ENCODE measurements at places on chromosomes 12 and 14.

DNA sequence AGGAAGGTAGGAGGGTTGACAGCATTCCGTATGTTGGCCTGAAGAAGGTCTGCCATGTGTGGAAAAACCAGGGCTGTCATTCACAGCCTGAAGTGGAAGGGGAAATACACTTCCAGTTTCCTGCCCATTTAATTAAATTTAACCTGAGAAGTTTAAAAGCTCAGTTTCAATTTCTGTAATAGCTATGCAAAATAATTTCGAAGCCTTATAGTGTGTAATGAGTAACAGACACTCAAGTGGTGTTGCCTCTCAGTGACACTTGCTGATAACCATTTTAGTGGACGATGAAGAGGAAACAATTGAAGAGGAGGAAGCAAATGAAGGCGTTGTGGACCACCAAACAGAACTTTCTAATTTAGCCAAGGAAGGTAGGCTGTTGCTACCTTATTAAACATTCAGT is 44.8 kb downstream of the EP400 start:
- DNase-seq: no peak

GRCh38 chr12:95077341-95077740 is 3.9 kb upstream of the NR2C1 start:
- DNase-seq: no peak

DNA sequence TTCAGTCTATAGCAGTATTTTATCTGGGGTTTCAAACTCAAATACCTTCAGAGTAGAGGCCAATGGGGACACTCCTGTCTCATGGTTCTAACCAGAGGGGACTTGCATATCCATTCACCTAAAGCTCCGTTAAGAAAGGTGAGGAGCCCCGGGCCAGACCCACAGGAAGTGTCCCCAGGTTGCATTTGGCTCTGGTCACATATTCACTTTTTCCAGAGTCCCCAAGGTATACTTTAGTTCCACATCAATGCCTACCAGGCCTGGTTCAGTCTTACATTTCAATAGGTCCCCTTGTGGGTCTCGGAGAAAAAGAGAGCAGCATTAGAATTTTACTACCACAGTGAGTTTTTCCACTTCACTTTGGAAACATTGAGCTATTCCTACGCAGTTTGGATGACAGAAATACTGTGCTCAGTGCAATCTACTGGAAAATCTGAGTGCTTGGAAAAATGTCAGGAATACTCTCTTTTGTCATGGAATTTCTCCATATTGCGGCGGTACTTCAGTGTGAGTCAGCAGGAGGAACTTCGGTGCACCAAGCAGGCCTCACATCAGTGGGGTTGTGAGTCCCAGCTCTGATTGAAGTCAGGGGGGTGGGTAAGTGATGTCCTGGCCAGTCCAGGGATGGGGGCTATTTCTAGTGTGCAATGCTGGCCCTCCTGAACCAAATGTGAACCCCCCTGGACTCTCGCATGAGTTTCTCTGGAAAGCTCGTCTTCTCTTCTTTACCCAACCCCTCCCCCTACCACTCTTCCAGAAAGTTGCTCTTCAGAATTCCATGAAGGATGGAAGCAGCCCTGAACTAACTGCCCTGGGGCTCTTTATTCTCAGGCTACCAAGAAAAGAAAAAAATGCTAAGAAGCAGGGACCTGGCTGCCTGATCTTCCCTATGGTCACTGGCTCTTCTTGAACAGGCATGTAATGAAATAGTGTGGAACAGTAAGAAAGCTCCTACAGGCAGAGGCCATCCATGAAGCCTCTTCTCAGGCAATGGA is 184.7 kb downstream of the PRKCH start:
- DNase-seq: no peak

DNA sequence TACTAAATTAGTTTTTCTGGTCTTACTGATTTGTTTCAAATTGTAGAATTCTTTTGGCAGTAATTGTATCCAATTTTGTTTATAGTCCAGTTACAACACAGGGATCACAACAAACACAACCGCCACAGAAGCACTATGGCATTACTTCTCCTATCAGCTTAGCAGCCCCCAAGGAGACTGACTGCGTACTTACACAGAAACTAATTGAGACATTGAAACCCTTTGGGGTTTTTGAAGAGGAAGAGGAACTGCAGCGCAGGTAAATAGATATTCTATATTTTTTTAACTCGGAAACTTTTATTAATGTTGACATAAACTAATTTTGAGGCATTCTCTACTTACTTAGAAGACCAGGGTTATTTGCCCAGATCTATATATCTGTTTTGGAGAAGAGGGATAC is 17.8 kb downstream of the PAPOLA start:
- DNase-seq: no peak
